GM12878 (cell line): ENCODE measurements at places on chromosomes 2 and 18.

DNA sequence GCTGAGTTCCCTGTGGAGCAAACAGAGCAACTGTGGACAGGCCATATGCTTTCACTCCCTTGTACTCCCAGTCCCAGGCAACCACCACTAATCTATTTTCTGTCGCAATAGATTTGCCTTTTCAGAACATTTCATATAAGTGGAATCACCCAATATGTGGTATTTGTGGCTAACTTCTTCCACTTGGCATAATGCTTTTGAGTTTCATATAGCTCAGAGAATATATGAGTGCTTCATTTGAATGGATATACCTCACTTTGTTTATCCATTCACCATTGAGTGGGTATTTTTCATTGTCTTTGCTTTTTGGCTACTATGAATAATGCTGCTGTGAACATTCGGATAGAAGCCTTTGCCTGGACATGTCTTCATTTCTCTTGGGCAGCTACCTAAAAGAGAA, 151.9 kb downstream of the CERS6 start:
- DNase-seq: no peak

GRCh38 chr2:62824388-62824787, 118.9 kb downstream of the EHBP1 start:
- DNase-seq: no peak

DNA sequence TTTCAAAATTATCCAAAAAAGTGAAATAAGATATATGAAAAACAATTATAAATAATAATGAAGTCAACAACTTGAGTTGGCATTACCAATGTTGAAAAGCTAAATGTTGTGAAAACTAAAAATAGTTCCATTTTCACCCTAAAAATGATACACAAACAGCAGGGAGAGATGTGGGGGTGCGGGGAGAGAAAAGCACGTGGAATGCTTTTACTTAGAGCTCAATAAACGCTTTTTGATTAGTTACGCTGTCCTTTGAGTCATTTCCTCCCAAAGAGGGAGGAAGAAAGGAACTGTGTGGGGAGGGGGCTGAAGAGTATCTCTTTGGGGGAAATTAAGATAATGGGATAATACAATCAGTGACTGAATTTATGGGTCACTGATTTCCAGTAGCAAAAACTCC, 29.2 kb downstream of the ZNF521 start:
- no peak for DNase-seq

DNA sequence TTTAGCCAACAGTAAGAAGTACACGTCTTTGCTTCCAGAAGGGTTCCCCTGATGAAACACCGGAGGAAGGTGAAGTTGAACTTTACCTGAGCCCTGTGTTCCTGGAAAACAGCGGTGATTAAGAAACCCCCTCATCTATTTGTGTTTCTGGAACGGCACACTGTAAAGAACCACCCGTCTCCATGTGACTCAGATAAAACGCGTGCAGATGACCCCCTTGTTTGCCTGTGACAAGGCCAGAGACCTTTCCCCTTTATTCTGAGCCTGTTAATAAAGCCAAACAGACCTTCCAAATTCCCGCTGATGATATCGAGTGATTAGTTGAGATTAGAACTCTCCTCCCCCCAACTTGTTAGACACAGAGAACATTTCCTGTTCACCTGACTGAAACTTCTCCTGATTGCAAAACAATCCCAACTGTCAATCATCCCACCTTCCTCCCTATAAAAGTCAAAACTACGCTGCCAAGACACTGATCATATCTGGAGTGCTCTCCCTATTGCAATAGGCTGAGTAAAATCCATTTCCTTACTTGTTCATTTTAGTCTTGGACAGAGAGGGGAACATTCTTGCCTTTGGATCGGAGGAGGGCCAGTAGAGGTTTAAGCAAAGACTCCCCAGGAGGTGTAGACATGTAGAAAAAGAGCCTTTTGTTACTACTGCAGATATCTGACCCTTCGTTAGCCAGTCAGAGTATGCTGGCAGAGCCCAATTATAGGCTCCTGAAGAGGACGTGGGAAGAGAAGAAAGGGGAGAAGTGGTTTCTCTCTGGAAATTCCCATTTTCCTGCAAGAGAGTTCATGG, 914 bp upstream of the IWS1 start:
- DNase-seq: no peak

DNA sequence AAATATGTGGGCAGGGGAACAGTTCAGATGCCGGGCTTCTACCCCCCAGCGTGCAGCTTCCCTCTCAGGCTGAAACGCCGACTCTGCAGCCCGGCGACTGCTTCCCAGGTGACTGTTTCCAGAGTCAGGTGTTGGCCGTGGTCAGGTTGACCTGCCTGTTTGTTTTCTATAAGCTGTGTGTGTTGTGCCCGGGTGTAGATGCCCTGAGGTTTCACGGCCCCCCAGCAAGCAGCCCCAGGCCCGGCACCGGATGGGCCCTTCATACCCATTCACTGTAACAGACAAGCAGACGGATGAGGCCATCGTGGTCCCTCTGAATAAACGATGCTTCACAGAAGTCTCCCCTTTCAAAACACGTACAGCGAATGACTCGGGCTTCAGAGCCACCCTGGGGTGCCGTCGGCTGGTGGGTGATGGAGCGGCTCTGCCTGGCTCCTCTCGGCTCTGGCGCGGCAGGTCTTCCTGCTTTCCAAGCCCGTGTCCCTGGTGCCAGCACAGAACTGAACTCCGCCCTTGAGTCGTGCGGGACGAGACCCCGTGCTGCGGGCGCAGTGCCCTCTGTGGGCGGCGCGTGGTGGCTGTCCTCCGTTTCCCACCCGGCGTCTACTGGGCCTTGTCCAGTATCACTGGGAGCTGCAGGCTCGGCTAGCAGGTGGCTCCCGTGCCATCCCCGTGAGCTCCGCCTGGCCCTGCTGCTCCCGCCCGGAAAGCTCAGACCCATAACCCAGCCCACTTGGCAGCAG, 15.0 kb upstream of the KCNG2 start:
- DNase-seq: no peak

DNA sequence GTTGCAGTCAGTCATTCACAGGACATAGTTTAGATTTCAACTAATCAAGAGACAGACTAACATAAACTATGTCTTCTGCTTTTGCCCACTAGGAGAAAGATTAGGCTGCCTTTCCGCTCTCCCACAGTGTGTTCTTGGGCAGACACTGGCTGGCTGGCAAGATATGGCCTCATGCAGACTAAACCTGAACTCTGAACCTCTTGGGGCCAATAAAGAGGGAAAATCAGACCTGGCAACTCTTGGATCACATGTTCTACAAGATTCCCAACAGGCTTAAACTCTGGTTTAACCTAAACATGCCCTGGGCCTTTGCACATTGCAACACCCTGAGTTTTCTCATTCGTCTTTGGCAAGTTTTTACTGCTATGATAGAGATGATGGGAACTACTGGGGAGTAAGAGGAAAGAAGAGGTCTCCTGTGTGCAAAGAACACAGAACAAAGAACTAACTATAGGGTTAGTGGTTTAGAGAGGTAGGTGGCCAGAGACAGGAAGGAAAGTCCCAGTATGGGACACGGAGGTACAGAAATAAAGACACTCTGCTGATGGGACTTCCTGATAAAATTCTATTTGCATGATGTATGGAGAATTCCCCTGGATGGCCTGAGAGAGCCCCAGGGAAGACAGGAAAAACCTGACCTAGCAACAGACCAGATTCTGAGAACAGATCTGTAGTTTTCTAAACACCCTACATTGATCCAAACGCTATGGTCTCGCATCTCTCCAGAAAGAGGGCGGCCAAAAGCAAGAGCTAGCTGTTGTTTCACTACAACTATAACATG, 2.0 kb upstream of the ATRAID start:
- DNase-seq: no peak

- DNase-seq: no peak
These were observed 576.5 kb downstream of the NRXN1 start for GRCh38 chr2:50455351-50455939.
